Adrenal gland (tissue), 19 donors: ENCODE measurements at places on chromosomes 6 and 20.

- DNase-seq: no peak
These were observed 41.0 kb upstream of the FAM50B start for GRCh38 chr6:3808199-3808598.

GRCh38 chr6:28373925-28374324 is 24.2 kb downstream of the ZKSCAN3 start:
- DNase-seq: no peak

DNA sequence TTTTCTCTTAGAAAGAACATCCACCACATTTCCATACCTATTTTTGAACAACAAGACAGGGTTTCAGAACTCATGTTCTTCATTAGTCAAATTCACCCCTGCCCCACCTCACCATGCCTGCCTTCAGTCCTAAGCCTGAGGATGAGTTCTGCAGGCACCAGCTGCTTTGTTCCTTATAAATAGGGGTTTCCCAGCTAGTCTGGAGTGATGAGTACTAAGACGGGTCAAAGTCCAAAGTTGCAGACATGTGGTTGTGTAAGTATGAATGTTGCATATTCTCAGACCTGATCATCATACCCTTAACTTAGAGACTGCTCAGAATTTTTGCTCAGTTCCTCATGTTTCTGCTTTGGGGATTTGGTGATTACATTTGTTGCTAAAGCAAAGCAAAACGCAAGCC is 257.7 kb upstream of the CDYL start:
- DNase-seq: no peak

DNA sequence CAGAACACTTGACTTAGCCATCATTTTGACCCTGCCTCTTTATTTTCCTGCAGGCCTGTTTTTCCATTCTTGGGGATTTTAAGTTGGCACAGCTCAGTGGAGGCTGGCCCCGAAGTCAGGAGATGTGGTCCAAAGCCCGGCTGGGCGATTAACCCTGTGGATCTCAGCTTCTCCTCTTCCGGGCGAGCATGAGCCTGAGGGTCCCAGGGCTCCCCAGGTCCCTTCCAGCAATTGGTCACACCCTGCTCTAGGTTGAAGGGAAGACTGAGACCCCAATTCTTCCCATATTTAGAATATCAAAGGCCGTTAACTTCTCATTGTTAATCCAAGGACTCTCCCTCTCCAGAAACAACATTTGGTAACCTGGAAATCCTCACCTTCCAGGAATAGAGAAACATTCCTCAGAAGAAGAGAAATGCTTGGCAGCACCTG is 2.3 kb downstream of the THBS2 start:
- DNase-seq: no peak

- peak; percentile 90 for DNase-seq
These were observed 29.0 kb downstream of the HNF4A start for GRCh38 chr20:44384423-44385027.

DNA sequence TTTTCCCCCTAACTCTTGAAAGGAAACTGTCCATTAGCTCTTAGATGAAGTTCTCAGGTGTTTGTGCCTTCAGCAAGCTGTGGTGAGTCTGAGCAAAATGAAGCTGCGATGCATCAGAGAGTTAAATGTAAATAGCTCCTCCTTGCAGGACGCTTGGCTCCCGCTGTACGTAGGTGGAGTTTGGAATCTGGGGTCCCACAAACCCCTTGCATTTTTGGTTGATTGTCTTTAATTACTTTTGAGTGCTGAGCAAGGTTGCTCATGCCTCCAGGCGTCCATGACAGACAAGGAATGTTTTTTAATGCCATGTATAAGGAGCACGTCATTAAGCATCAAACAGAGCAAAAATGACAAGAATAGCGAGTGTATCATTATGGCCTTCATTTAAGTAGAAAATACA is 300.5 kb downstream of the TFAP2C start:
- no peak for DNase-seq

DNA sequence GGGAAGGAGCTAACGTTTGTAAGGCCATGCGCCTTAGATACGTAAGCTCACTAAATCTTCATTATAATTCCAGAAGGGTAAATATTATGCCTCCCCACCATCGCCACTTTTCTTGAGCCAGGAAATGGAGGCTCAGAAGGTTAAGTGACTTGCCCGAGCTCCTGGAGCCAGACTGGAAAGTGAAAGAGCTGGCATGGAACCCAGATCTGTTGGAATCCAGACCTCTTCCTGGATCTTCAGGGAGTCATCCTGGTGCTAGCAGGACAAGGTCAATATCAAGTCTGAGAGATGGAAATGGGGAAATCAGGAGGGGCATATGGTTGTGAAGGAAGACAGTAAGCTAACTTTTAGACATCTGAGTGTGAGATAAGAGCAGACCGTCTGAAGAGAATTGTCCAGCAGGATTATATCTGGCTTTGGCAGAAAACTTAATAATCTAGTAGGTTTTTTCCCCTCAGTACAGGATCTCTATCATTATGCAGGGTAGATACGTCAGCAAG is 6.2 kb downstream of the TMEM200A start:
- peak; percentile 52 for DNase-seq

GRCh38 chr6:32058511-32058963 is 20.3 kb downstream of the CYP21A2 start:
- DNase-seq: no peak

- DNase-seq: no peak
These were observed 202.3 kb downstream of the TSHZ2 start for GRCh38 chr20:53174454-53174853.

- DNase-seq: no peak
These were observed 138.3 kb upstream of the HMGN3 start for GRCh38 chr6:79372757-79373156.

GRCh38 chr6:46189726-46190125 is 18.9 kb upstream of the ENPP5 start:
- DNase-seq: no peak

DNA sequence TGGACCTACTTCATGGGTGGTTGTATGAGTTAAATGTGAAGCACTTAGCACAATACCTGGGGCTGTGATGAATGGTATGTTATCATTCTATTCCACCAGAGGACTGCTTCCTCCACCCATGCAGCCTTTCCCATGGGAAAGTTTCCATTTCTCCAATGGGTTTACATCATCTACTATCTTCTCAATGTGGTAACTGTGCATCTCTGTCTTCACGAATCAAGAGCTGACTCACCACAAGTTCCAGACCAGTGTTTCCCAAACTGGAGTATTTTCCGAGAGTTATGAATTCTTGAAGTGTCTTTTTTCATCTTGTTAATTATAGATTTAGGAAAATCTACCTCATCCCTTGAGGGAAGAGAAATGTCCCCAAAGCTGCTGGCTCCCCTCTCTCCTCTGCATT is 182.8 kb downstream of the UNC5CL start:
- DNase-seq: no peak

GRCh38 chr6:43658161-43658560 is 13.3 kb downstream of the RSPH9 start:
- no peak for DNase-seq

- DNase-seq: no peak
These were observed 338.0 kb upstream of the KHDRBS2 start for GRCh38 chr6:62623846-62624532.

GRCh38 chr6:108714101-108714765 is 134.0 kb upstream of the ARMC2 start:
- peak; percentile 56 for DNase-seq

- DNase-seq: no peak
These were observed 44.0 kb downstream of the B4GALT5 start for GRCh38 chr20:49669601-49670189.

GRCh38 chr6:138685257-138685656 is 88.3 kb upstream of the CCDC28A start:
- no peak for DNase-seq

GRCh38 chr6:24630856-24631505 is 15.0 kb downstream of the KIAA0319 start:
- no peak for DNase-seq

DNA sequence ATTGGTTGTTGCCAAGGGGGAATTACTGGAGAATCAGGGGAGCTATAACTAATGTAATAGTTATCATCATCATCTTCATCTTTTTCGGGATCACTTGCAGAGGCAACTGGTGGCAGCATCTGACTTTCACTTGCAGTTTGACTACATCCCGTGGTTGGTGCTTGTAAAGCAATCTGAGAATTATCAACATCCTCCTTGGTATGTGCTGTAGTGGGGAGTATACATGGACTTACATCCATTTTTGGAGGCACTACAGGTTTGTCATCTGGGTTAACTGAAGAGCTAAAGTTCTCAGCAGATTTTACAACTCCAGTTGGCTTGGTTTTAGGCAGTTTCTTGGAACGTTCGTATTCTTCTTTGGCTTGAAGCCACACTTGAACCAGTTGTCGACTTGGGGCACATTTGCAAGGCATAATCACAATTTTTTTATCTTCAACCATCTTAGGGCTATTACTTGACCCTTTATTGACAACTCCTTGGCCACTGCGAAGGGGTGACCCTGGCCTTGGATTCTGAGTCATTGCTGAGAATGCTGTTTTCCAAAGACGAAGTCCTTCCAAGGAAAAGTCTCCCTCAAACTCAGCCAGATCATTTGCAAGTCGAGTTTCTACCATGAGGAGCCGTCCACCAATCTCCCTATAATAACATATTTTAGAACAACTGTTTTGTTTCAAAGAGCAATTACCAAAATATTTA is 115.5 kb downstream of the REV3L start:
- DNase-seq: no peak

DNA sequence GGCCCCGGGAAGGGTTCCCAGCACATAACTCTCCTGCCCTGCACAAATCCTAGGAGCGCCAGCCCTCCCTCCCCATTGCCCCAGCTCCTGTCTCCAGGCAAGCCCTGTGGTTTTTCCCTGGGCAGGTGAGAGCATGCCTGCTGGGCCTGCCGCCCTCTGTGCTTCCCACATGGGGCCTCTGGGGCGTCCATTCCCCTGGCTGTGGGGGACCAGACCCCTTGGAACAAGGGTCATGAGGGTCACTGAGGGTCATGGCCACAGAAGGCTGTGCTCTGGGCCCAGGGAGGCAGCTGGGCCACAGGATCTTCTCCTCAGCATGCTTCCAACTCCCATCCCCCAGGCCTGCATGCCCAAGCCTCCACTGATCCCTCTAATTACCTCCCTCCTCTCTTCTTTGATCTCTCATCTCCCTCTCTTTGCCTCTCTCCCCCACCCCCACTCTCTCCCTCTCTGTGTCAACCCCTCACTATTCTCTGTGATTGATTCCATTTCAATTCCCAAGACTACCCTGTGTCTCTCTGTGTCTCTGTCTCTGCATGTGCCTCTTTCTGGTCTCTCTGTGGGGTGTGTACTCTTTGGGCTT is 6.1 kb downstream of the MDFI start:
- DNase-seq: no peak

DNA sequence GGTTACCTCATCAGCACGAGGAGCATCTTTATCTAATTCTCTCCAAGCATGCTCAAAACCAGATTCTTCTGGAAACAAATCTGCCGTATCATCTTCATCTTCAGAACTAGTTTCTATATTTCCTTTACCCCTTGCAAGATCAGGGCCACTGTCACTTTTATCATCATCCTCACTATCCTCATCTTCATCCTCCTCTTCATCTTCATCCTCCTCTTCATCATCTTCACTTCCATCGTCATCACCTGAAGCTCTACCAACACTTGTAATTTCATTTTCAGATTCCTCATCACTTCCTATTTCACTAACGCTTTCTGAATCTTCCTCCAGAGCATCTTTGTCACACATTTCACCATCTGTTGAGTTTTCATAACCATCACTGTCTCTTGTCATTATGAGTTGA is 8.9 kb downstream of the ESF1 start:
- DNase-seq: no peak

DNA sequence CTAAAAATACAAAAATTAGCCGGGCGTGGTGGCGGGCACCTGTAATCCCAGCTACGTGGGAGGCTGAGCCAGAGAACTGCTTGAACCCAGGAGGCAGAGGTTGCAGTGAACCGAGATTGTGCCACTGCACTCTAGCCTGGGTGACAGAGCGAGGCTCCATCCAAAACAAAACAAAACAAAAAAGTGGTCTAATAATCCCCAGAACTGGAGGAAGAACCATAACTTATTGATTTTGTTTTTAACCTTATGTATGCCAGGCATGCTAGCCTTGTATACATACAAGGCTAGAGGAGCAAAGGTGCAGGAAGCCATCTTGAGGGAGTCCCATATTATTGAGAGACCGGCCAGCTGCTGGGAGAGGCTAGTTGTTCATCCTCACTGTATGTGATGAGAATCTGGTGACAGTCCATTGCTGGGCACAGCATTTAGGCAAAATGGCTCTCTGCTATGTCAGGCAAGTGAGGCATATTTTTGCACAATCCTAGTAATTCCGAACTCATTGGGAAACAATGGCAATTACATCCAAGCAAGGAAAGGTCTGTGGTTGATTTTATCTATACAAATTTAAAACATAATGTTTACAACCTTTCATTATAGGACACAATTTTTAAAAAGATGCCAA is 18.0 kb downstream of the HFE start:
- DNase-seq: no peak

GRCh38 chr20:40743141-40743775 is 54.2 kb upstream of the MAFB start:
- DNase-seq: no peak

DNA sequence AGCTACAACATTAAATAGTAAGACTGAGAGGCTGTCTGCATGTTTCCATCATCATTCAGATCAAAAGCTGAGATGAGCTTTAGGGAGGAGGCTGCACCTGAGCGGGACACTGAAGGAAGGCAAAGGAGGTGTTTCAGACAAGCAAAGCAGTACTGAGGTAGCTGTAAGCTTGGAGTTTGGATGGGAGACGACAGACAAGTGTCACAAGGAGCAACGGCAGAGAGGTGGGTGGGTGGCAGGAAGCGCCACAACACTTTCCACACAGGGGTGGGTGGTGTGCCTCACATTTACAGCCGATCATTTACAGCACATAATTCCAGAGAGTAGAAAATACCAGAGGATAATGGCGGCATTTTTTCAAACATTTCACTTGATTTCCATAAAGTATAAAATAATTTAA is 205.5 kb upstream of the SHLD1 start:
- DNase-seq: no peak

DNA sequence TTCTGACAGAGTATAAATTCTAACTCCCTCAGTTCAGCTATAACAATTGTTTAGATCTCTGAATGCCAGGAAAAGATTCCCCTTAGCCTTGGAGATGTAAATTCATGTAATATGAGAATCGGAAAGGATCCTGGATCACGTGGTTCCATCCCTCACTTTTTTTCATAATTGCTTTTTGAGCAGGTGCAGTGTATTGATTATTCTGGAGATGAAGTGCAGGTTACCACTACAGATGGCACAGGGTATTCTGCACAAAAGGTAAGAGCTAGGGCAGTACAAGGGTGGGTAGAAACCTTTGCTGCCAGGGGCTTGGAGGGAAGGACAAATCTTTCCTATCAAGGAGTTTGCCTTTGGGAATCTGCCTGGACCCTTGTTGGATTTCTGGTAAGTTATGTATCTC is 52.7 kb downstream of the KDM1B start:
- no peak for DNase-seq

GRCh38 chr20:38023181-38024001 is 9.9 kb downstream of the TTI1 start:
- DNase-seq: no peak

GRCh38 chr6:47573109-47573508 is 95.5 kb downstream of the CD2AP start:
- no peak for DNase-seq

- no peak for DNase-seq
These were observed 47.5 kb downstream of the TNFRSF21 start for GRCh38 chr6:47262231-47262630.

- DNase-seq: no peak
These were observed 12.4 kb downstream of the BANF2 start for GRCh38 chr20:17712201-17712600.

- DNase-seq: no peak
These were observed 14.3 kb upstream of the TSBP1 start for GRCh38 chr6:32386040-32386439.

GRCh38 chr20:52213995-52214394 is 22.4 kb upstream of the ZFP64 start:
- no peak for DNase-seq

GRCh38 chr6:136732889-136733288 is 59.4 kb downstream of the MAP3K5 start:
- DNase-seq: no peak
